ENCODE measurements at places on chromosomes 4 and X.

DNA sequence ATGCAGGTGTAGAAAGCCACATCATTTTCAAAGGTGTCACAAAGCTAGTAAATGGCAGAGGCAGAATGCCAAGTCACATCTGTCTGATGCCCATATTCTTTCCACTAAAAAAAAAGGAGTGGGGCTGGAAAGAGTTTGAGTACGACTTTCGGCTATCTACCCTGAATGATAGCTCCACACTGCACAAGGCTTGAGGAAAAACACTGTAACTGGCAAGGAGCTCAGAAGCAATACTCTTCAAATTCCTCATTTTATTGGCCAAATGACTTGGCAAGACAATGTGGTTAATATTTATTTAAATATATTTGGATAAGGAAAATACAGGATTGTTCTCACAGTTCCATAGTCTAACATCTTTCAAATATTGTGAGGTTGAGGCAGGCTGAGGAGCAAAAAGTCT is 5.4 kb upstream of the ADH1C start:
- no peak for DNase-seq

DNA sequence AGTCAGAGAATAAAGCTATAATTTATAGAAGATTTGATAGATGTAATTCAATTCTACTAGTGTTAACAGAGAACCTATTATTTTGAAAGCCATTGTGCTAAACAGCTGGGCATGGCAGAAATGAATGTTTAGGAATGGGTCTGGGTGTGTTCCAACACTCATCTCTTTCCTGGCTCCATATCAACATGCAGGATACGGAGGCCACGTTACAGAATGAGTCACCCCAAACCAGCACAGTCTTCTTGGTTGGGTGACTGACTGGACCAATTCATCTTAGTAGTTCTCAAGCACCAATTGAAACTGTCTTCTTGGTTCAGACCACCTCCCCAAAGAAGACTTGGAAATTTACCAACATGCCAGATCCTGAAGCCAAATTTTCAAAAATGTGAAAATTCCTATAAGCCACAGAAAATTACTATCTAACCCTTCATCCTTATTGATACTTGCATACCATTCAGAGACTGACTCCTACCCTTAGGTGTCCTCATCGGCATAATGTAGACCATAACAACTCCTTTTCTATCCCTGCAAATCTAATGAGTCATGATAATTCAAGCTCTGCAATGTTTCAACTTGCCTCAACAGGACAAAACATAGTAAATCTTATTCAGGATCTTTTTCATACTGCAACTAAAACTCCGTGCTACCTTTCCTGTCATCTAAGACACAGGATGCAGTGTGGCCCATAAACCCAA is 52.0 kb upstream of the ATOH1 start:
- peak; percentile 10 for DNase-seq

GRCh38 chr4:181968371-181968770 is 274.8 kb upstream of the TENM3 start:
- DNase-seq, result peak; percentile 89

DNA sequence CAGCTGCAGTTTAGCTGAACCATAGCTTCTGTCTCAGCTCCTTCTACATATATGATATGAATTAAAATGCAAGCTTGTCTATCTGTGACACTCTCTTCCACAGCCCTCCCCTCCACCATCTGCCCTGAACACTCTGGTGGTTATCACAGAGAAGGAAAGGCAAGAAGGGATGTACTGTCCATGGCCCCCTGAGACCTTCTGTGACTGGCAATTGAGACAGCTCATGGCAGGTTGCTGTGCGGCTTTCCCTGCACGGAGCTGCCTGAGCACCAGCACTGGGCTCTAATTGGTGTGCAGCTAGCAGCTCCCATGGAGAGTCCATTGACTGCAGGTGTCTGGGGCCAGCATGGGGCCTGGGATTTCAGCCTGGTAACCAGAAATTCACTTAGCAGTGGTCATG is 109.8 kb upstream of the ANXA3 start:
- no peak for DNase-seq

GRCh38 chr4:40458683-40459082 is 123.5 kb downstream of the CHRNA9 start:
- DNase-seq, result no peak

- peak; percentile 58 for DNase-seq
These were observed 55.6 kb downstream of the CLDN34 start for GRCh38 chrX:10022580-10023245.

- DNase-seq, result peak; percentile 12
These were observed 26.5 kb downstream of the DCHS2 start for GRCh38 chr4:154465085-154465484.

- no peak for DNase-seq
These were observed 54.9 kb downstream of the USO1 start for GRCh38 chr4:75779105-75779757.

GRCh38 chr4:177016541-177017141 is 223.9 kb upstream of the VEGFC start:
- peak; percentile 79 for DNase-seq

DNA sequence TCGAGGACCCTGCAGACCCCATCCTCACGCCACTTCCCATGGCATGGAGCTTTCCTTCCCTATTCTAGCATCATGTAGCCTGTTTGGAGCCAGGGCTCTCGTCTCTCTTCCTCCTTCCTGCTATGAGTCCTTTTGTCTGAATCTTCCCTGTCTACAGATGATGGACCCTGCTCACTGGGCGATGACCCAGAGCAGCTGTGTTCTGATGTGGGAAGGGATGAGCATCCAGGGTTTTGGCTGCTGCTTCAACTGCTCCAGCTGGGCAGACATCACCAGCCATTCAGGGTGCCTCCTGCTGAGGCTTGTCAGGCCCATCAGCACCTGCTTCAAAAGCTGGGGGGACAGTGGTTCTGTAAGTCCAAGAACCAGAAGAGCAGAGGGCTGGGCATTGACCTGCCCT is 3.2 kb upstream of the CCKAR start:
- no peak for DNase-seq

DNA sequence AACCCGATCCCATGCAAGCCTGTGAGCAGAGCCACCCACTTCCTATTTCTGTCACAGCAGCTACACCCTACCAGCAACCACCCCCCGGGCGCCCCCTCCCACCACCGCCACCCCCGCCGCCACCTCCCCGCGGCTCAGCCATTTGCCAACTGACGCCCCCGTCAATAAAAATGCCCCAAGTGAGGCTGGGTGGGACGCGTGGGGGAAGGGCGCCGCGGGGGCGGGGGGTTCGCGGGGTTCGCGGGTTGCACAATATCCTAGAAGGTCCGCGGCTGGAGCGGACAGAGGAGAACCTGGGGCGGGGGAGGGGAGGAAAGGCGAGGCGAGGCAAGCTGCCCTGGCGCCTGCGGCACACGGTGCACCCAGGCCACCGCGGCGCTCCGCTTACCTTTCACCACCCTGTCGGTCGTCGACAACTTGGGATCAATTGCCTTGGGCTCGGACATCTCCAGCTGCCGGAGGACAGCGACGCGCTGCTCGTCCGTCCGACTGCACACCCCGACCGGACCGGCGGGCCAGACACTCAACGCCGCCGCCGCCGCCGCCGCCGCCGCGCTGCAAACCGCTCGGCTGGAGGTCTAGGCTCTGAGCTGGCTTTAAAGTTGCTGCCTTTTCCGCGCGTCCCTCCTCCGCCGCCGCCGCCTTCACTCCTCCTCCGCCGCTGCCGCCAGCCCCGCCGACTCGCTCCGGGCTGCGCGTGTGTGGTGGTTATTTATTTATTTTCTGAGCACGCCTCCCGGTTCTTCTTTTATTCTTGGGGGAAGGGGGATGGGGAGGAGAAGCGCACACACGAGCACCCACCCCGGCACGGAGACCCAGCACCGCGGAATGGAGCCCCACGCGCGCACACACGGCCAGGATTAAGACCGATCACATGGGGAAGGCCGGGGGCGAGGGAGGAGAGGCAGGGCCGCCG is 717 bp downstream of the PPP3CA start:
- DNase-seq, result peak; percentile 69

DNA sequence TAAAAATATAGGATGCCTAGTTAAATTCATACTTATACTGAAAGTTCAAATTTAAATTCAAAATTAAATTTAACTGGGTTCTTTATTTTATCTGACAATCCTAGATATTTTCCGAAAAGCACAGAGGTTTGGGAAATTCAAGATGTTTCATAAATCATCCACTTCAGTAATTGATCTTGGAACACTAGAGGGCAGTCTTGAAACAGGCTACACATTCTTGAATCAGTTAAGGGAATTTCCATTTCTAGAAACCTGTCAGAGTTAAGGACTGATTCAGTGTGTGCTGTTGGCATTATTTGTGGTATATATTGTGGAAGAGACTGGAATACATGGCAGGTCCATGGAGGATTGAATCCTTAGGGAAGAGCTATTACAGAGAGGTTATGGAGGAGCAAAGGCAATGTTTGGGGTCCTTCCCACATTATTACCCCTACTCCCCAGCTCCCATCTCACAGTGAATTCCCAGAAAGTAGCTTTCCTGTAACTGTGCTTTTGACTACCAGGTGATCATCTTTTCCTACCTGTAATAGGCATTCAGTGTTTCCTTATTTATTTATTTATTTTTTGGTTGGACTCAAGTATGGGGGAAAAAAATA is 92.9 kb downstream of the EGF start:
- DNase-seq, result peak; percentile 68

DNA sequence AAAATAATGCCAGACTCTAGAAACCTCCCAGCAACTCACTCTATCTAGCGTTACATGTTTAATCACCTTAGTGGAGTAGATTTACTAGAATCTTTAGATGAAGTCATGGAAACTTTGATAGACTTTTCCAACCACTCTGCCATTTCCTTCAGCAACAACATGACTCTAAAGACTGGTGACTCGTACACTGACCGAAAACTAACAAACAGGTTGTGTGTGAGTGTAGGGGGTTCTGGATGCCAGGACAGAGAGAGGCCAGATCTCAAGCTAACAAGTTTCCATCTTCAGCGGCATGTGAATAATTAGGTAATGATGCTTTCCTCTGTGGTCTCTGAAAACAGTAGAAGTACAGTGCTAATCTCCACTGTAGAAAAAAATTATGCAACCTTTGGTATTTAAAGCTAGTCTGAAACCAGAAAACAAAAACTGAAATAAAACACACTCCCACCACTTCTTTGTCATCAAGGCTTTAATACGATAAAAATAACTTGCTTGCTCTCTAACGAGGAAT is 286.4 kb downstream of the PRDM5 start:
- DNase-seq, result no peak

DNA sequence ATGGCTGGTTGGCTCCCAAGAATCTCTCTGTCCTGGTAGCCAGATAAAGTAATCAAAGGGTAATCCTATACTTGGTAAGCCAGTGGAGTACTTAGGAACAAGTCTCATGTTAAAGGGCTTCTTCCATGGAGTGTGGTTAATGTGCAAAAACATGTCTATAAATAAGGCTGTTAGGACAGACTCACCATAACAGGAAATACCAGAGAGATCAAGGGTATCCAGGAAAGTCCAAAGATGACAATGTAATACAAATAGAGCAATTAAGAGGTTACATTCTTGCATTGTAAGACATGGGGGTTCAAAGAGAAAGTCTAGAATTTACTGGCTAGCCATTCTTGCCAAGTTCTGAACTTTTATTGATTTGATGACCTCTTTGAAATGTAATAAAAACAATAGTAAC is 61.9 kb upstream of the ZCCHC13 start:
- peak; percentile 60 for DNase-seq

DNA sequence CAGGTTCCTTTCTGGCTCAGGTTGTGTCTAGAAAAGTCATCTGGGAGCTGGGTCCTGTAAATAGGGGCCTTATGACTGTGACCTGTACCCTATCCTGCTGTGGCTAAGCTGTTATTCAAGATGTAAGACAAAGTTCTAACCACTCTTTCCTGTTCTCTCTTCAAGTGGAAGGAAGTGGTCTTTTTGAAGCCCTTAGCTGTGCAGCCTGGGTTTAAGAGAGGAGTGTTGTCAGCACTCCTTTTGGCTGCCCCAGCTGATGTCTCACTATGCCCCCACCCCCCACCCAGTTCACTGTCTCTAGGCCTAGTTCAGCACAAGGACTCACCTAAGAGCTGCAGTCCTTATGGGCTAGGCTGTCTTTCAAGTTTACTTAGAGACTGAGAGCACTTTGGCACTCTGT is 1069.5 kb downstream of the FAM133A start:
- no peak for DNase-seq

GRCh38 chrX:15855568-15856221 is 1.1 kb upstream of the AP1S2 start:
- no peak for DNase-seq

GRCh38 chrX:121000589-121000988 is 15.0 kb upstream of the CT47A1 start:
- DNase-seq, result peak; percentile 9

DNA sequence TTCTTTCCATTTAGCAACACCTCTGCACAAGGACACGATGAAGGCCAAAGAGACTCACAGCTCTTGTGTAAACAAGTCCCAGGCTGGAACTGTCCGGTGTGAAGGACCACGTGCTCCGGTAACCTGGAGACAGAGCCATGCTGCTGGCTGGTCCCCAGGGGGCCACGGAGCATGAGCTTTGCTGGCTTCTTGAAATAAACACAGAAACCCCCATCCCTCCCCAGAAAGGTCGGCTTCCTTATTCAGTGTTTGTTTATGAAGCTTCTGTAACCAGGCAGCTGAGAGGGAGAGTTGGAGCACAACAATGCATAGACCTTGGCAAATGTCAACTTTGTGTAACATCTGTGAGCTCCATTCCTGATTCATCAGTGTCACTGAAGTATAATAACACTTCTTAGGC is 109.4 kb downstream of the GPR143 start:
- DNase-seq, result no peak

- no peak for DNase-seq
These were observed 99.6 kb downstream of the CEP135 start for GRCh38 chr4:56048383-56048701.

DNA sequence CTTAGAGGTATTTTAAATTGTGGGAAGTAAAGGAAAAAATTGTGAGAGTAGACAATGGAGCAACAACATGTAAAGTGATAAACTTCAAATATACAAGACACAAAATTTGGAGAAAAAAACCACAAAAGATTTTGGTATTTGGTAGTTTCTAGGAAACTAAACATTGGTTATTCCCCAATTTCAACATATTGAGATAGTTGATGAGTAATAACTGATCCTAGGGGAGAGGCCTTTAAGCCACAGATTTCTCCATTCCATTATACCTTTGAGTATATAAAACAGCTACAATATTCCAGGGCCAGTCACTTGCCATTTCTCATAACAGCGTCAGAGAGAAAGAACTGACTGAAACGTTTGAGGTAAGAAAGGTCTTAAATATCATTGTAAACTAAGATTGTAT is at the start of gene FDCSP:
TSS of gene FDCSP (plus strand) at position 301 of the 400 bp plus-strand sequence. CDS start 5,071 bp downstream, outside the sequence.
- DNase-seq, result no peak
